ENCODE measurements at places on chromosomes 11 and 22.

- no peak for DNase-seq
These were observed 544.4 kb downstream of the MIAT start for GRCh38 chr22:27201741-27202140.

DNA sequence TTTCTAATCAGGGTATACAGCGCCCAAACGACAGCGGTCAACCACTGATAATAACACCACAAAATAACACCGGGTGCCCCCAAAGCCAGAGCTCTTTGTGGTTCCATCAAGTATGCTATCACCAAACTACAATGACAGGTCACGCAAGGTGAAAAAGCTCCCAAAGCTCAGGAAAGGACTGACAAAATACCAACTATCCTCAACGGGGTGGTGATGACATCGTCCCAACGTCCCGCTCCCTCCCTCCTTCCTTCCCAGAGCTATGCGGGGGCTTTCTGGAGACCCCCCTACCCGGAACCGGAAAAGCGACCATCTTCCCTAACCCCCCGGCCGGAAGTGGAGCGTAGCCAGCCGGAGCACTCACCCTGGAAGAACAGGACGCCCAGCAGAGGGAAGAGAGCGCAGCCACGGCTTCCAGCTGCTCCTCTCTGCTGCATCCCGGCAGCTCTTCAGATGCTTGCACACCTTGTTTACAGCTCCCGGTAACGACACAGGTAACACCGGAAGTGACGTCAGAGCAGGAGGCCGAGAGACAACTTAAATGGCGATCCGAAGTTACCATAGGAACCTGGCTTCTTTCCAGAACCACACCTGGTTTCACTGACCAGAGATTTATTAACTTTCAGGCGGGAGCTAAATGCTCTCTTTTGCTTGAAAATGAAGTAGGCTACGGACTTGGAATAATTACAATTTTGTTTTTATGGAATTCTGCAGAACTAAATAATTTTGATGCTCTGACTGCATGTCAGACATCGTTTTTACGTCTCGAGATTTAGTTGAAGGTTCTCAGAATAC is at the start of gene MPZL3:
Gene MPZL3, minus strand, starts transcription at position 508 of the 795 bp plus-strand sequence. Its CDS starts 71 bp downstream, at position 437.
- DNase-seq = peak; percentile 84

DNA sequence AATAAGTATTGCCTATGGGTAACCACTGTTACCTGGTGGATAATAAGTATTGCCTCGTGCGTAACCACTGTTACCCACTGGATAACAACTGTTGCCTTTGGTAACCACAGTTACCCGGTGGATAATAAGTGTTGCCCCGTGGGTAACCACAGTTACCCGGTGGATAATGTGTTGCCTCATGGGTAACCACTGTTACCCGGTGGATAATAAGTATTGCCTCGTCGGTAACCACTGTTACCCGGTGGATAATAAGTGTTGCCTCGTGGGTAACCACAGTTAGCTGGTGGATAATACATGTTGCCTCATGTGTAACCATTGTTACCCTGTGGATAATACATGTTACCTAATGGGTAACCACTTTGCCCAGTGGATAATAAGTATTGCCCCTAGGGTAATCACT is 9.8 kb upstream of the NXPE4 start:
- DNase-seq = no peak

- no peak for DNase-seq
These were observed 12.9 kb downstream of the MPEG1 start for GRCh38 chr11:59199546-59200422.

DNA sequence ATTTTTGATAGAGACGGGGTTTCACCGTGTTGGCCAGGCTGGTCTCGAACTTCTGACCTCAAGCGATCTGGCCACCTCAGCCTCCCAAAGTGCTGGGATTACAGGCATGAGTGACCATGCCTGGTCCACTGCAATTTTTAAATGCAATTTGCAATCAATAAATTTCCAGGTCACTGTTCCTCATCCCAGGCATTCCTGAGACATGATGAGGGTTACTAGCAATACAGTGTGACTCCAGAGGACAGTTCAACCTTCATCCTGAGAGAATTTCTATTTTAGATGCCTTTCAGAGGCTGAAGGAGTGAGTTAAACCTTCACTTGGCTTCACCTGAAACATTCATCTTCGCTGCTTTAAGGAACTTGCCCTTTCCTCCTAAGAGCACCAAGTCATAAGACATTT is 9.7 kb upstream of the UBASH3B start:
- DNase-seq = no peak

DNA sequence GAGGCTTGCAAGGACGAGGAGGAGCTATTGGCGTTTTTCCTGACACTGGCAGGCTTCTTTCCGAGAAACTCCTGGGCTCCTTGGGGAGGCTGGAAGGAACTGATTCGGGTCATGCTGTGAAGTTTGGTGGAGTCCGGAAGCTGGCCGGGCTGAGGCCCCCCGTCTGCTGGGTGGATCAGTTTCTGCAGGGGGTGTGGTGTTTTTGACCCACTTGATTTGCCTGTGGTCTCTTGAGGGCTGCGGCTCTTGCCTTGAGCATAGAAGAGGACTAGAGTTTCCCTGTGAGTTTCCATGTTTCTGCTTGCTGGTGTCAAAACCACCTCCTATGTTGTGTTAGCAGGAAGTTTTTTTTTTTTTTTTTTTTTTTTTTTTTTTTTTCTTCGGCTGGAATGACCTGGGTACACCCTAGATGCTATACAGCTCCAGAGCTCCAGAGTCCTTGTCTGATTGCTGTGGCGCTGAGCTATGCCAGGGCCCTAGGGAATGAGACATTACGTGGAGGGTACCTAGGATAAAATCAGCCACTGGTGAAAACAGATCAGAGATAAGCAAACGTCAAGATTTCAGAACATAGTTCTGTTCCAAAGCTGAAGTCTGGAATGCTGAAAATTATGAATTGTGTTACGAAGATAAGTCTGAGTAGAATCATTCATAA is 728 bp downstream of the TBC1D22A start:
- DNase-seq = peak; percentile 17

- DNase-seq = no peak
These were observed 136.3 kb downstream of the TEAD1 start for GRCh38 chr11:12810568-12810894.

- no peak for DNase-seq
These were observed 218.2 kb upstream of the CARD18 start for GRCh38 chr11:105357764-105358163.

GRCh38 chr22:29539105-29539504 is 14.5 kb downstream of the THOC5 start:
- DNase-seq = no peak

DNA sequence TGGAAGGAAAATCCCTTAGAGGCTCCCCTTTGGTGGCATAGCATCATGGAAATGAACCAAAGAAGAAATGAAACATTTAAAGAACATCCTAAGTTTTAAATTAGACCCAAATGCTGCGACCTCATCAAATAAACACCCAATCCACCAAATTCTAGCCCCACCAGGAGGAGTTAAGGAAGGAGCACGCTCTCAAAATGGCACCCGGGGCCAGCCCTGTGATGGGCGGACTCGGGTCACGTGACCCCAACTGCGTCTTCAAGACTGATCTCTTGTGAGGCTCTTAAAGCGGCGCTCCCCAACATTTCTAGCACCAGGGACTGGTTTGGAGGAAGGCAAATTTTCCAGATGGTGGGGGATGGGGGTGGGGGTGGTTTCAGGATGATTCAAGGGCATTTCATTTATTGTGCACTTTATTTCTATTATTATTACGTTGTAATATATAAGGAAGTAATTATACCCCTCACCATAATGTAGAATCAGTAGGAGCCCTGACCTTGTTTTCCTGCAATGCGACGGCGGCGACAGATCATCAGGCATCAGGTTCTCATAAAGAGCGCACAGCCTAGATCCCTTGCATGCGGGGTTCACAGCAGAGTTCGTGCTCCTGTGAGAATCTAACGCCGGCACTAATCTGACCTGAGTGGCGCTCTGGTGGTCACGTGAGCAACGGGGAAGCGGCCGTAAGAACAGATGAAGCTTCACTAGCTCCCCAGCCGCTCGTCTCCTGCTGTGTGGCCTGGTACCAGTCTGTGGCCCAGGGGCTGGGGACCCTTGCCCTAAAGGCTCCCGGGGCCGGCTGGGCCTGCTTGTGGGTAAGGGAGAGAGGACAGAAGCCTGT is 90.6 kb upstream of the SLC22A12 start:
- DNase-seq = no peak

- DNase-seq = no peak
These were observed 1.1 kb downstream of the CD151 start for GRCh38 chr11:833849-834311.

DNA sequence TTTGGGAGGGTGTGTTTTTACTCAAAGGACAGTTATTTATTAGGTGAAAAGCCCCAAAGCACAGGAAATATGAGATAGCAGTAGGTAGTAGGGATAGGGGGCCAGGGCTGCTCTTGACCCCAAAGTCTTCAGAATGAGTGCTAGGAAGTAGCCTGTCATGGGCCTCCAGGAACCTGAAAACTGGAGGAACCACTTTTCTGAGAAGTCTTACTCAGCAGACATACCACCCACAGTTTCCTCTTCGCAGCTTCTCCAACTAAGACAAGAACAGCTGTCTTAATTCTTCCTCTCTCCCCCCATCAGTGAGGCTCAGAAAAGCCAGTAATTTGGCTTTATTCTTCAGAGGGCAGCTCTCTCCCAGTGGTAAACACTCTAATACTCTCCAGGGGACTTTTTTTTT is 84.0 kb upstream of the CTSC start:
- no peak for DNase-seq

DNA sequence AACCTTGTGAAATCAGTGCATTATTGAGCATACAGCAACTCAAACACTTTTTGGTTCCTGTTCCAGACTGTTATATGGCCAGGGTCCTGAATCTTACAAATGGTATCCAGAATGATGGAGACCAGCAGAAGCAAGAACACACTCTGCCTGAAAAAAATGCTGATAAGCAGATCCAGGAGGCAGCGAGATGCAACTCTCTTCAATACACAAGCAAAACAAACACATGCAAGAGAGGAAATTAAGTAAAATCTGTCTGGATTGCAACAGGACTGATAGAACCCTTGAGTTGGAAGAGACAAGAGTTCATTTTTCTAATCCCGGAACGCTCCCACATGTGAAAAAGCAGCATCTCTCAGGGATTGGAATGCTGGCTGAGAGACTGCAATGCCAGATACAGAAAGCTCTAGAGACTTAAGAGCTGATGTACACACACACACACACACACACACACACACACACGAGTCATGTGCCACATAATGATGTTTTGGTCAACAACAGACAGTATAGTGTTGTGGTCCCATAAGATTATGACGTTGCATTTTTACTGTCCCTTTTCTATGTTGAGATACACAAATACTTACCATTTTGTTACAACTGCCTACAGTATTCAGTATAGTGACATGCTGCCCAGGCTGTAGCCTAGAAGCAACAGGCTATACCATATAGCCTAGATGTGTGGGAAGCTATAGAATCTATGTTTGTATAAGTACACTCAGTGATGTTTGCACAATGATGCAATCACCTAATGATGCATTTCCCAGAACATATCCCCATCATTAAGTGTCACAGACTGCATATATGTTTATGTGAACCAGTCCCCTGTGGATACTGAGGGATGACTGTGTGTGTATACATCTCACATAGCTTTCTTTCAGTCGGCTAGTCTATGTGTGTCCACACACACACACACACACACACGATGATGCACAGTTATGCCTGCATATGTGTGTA is 406.6 kb downstream of the LARGE1 start:
- DNase-seq = no peak

GRCh38 chr11:101083335-101083734 is 46.3 kb downstream of the PGR start:
- DNase-seq = no peak
